ENCODE measurements at places on chromosomes 6 and 20.

GRCh38 chr20:3628502-3629314 lies 34.5 kb downstream of the GFRA4 start:
- no peak overlapping the region for H3K4me3 ChIP-seq
- no peak overlapping the region for H3K27ac ChIP-seq
- H3K27me3 ChIP-seq, result no peaks in the 10 kb centered on the region
- peaks cover 25% of the 10 kb centered on the region for H3K36me3 ChIP-seq
- H3K4me1 ChIP-seq, result no peaks in the 10 kb centered on the region
- no peak for DNase-seq

DNA sequence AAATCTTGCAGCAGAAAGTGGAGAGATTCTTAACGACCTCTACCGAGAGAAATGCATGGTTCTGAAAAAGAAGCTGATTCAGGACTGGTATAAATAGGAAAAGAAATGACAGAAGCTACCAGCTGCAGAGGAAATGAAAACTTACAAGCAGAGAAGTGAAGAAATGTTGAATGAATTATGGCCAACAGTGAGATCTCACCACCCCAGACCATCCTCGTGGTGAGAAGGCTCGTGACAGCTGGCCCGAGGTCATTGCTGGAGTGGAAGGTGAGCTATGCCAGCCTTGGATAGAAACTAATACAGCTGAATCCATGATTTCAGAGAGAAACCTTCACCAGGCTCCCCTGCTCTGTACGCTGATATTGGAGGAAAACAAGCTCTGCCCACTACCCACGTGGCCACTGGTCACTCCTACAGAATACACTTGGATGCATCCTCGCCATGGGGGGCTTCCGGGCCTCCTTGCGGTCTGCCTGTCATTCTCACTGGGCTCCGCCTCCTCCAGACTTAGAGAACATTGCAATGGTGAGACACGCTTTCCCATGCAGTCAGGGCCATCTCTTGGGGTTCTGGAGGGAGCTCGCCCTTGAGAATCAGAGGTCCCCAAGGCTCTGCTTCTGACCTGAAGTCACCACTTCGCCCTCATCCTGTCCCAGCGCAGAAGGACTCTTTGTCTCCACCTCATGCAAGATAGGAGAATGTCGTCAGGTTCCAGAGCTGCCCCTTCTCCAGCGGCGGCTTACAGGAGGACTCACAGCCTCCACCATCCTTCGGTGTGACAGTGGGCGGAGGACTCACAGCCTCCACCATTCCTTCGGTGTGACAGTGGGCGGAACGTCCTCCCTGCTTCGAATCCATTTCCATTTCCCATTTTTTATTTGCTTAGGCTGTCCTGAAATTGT lies 10.6 kb upstream of the TUBB2B start:
- H3K4me1 ChIP-seq, result no peaks in the 10 kb centered on the region
- DNase-seq, result no peak
- H3K36me3 ChIP-seq, result peaks cover 6% of the 10 kb centered on the region

DNA sequence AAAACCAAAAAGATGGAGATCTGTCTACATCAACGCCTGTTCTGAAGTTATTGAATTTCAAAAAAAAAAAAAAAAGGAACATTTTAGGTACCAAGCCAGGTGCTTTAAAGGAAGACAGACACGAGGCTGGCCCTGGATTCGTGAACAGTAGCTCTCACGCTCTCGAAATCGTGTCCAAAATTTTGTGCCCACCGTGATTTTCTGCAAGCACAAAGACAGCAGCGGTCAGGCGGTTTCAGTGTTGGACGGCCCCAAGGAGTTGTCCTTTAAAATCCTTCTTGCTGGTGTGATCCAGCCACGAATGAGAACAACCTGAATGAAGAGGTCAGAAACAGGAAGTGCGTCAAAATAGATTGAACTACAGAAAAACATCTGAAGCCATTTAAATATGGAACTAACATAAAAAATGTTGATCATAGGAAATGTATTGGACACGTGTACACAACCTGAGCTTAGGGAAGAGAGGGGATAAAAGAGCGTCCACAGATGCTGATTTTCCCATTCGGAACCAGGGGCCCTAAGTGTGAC lies 78.2 kb downstream of the THBS2 start:
- peaks cover 13% of the 10 kb centered on the region for H3K4me1 ChIP-seq
- no peak overlapping the region for H3K4me3 ChIP-seq
- H3K36me3 ChIP-seq, result peaks cover 7% of the 10 kb centered on the region
- no peak for DNase-seq

- peak overlapping the region; percentile 63 for H3K4me3 ChIP-seq
- H3K27ac ChIP-seq, result no peak overlapping the region
- H3K36me3 ChIP-seq, result no peaks in the 10 kb centered on the region
- peaks cover 24% of the 10 kb centered on the region for H3K27me3 ChIP-seq
- DNase-seq, result no peak
- no peaks in the 10 kb centered on the region for H3K4me1 ChIP-seq
These were observed 1.1 kb upstream of the FAXC start for GRCh38 chr6:99350573-99350972.

DNA sequence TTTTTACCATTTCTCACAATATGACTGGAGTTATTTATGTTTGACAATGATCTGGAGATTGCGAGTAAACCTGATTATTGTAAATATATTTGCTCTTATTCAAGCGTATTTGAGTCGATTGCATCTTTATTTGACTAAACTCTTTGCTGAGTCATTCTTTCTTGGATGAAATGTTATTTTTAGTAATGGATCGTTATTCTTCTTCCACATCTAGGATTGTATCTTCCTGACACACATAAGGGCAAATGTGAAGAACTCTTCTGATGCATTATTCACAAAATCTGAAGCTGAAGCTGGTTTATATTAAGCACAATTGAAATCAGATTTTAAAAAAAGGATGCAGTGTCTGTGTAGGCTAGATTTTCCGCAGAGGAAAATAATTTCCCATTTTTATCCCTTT lies 68.2 kb downstream of the SEL1L2 start:
- no peaks in the 10 kb centered on the region for H3K36me3 ChIP-seq
- no peaks in the 10 kb centered on the region for H3K27me3 ChIP-seq
- no peak overlapping the region for H3K4me3 ChIP-seq
- no peaks in the 10 kb centered on the region for H3K4me1 ChIP-seq

Measured in MCF 10A (cell line).